CD4-positive, alpha-beta T cell treated with Interleukin-15 for 1 hour (primary cell): ENCODE measurements at places on chromosomes 16 and 17.

GRCh38 chr16:30559690-30560089 lies 1.5 kb upstream of the ZNF764 start:
- no peak for DNase-seq

GRCh38 chr17:80106176-80106575 lies 4.8 kb downstream of the GAA start:
- no peak for DNase-seq

DNA sequence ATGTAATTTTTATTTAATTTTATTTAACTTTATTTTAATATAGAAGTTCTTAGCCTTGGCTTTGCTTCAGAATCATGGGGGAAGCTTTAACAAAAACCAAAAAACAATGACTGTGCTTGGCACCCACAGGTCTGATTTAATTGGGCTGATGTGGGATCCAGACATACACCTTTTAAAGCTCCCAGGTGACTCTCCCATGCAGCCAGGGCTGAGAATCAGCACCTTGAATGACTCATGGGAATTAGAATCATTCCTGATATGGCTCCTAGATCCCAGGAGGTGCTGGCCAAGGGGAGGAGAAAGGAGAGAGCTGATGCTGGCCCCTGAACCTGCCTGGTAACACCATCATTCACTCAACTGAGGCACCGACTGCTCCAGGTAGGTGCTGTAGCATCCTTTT lies 240.7 kb downstream of the PARN start:
- no peak for DNase-seq

GRCh38 chr17:57104461-57105175 lies 19.6 kb downstream of the AKAP1 start:
- DNase-seq, result no peak

- DNase-seq, result no peak
Measured at GRCh38 chr16:89106533-89107202, 13.0 kb downstream of the ACSF3 start.

DNA sequence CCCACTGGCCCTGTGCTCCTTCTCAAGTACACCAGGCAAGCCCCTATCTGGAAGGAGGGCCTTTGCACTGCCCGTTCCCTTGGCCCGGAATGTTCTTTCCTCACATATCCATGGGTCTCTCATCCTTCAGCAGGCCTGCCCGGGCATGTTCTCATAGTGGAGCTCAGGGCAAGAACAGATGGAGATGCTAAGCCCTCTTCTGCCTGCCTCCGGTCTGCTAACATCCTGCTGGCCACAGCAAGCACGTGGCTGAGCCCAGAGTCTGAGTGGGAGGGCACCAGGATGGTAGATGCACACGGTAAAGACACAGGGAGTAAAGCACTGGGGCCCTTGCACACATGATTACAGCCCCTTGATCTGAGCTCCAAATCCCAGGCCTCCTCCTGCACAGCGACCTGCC lies 19.8 kb upstream of the ANKRD40CL start:
- no peak for DNase-seq

GRCh38 chr17:35299135-35299534 lies 56.3 kb downstream of the SLFN5 start:
- DNase-seq, result no peak

DNA sequence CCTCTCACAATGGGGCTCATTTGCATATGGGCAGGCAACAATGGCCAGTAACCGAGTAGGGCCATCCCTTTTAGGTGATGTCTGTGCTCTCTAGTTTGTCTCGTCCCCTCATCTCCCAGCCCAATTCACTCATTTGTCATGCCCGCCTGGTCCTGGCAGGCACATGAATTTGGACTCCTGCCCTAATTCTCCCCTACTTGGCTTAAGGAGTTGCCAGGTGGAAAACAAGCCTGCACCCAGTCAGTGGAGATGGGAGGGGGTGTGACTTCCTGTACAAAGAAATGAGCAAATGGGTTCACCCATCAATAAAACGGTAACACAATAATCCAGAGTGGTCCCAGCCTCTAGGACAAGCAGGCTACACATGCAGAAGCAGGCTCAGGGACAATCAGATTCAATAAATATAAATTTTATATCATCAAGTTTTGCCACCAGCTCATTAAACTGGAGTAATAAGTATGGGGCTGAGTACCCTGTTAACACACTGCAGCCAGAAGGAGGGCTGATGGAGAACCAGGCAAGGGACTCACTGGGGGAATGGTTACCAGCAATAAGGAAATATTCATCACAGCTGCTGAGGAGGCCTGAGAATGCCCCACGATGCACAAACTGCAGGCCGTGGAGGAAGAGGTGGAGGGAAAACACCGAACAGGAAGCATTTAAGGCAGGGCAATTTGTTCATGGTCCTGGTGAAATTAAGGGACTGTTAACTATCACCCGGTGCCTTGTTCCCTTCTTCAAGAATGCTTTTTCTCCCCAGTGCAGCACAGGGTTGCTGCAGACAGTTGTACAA lies 84.4 kb upstream of the GPRC5B start:
- DNase-seq, result no peak

DNA sequence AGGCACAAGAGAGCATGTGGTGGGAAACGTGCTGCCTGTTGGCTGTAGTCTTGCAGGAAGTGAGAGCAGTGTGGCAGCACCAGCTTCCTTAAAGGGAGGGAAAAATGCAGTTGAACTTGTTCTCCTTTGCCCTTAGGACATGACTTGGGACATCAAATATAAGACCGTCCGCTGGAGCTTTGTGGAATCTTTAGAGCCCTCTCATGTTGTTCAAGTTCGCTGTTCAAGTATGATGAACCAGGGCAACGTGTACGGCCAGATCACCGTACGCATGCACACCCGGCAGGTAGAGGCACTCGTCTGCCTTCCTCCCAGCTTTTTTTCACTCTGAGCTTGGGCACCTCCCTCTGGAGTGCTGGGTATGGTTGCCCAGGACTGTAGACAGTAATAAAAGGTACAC lies 23.3 kb downstream of the GPR179 start:
- DNase-seq, result no peak

DNA sequence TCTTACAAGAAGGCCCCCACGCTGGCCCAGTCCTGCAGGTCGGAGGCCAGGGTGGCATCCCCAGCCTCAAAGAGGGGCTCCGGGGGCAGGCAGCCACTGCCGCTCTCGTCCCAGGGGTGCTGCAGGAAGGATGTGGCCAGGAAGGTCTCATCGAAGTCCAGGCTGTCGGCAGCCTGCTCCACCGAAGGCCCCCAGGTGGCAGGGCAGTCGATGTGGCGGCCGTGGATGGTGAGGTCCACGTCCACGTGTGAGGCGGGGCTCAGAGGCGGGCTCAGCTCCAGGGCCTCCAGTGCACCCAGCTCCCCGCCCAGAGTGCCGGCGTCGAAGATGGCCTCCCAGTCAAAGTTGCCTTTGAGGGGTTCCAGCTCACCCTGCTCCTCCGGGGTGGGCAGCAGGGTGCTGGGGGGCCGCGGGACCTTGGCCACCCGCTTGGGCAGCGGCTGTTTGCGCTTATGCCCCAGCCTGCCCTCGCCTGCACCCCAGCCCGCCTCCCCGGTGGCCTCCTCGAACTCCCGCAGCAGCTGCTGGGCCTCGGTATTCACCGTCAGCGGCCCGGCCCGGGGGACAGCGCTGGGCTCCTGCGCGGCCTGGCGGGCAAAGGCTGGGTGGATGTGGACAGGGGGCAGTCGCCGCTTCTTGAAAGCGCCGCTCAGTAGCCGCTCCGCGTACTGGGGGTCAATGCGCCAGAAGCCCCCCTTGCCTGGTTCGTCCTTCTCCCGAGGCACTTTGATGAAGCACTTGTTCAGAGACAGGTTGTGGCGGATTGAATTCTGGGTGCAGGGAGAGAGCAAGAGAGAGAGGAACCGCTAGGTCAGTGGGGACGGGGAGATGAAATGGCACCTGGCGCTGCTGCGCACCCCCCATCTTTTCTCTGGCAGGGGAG lies 3.5 kb downstream of the FOXJ1 start:
- DNase-seq, result no peak

DNA sequence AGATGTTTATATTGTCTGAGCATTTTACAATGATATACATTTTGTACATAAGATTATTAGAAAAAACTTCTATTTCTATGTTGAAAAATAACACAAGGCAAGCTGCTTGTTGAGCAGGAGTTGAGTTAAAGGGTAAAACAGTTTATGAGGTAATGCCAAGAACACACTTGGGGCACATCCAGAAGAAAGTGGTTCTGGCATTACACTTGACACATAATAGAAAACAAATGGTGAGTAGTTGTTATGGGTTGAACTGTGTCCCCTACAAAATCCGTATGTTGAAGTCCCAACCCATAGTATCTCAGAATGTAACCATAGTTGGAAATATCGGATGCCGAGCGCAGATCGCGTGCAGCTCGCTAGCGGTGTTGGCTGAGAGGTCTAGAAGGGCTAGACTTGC lies 354.3 kb upstream of the GOT2 start:
- DNase-seq, result no peak

- peak; percentile 35 for DNase-seq
Measured at GRCh38 chr16:88170528-88170991, 212.2 kb upstream of the ZNF469 start.

- no peak for DNase-seq
Measured at GRCh38 chr17:38606646-38607611, 1.2 kb upstream of the SRCIN1 start.

DNA sequence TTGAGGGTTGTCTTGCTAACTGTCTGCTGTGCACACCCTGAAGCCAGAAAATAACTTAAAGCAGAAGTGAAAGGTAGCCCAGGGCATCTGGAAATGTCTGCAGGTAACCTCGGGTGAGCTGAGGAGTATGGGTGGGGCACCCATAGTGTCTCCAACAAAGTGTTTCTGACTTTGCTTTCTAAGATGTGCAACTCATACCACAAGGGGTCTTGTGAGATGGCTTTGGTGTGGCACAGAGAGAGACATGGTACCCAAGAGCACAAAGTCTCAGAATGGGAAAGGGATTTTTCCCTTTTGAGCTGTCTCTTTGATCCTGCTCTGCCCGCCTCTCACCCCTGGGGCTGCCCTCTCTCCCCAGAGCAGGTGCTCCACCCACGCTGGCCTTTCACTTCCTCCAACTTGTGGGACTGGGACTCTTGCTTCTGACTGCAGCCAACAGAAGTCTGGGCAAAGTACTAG lies 6.9 kb downstream of the CHD9 start:
- peak; percentile 57 for DNase-seq

GRCh38 chr17:56031636-56032035 lies 121.6 kb upstream of the ANKFN1 start:
- DNase-seq, result no peak

- DNase-seq, result no peak
Measured at GRCh38 chr17:42519546-42520491, 16.2 kb upstream of the NAGLU start.
